Substantia nigra (tissue), 51 donors: ENCODE measurements at places on chromosomes 4 and X.
A peak's percentile ranks its signal among the peaks of the same experiment; 100 is the strongest.

GRCh38 chr4:80610199-80610598 lies 274.7 kb downstream of the CFAP299 start:
- no peak for DNase-seq

GRCh38 chr4:69095301-69095731 lies 958 bp upstream of the UGT2B7 start:
- no peak for DNase-seq

DNA sequence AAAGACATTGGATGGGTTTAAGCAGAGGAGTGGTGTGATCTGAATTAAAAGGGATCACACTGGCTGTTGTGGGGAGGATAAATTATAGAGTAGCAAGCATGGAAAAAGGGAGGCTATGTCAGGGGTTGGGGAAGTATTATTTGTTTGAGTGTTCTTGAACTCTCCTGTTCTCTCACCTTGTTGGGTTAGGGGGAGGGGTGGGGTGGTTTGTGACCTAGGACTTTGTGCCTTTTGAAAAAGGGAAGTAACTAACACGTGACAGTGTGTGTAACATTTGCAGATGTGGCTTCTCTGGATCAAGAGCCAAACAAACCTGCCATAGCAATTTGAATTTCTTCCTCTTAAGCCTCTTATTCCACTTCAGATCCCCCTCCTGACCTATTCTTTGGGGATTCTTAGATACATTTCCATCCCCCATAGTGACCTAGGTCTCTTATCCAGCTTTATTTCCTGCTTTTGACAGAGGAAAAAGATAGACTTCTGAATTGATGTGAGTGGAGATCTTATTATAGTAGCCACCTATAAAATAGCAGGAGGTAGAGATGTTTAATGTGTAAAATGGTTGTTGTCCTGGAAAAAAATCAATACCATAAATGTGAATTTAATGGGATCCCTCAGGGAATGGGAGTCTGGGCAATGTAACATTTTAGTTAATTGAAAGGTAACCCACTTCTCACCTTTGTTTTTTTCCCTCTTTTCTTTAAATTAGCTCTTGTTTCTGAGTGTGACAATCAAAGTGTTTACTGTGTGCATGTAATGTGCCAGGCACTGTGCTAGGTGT lies 120.4 kb downstream of the CT47B1 start:
- DNase-seq: no peak

DNA sequence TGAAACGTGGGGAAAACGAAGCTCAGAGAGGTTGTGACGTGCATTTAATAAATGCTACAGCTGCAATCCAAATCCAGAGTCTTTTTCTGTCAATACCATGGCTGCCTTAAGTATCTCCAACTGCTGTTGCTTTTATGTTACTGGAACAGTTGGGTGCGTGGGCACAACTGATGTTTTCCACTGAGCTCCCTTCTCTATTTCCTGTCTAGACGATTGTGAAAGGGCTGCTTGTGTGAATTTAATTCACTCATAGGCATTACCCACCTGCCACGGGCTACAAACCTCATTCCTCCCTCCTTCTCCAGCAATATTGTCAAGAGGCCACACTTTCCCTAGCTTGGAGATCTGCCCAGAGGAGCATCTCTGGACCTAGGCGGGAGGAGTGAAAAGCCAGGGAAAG lies 526.0 kb downstream of the MID1IP1 start:
- DNase-seq: no peak

DNA sequence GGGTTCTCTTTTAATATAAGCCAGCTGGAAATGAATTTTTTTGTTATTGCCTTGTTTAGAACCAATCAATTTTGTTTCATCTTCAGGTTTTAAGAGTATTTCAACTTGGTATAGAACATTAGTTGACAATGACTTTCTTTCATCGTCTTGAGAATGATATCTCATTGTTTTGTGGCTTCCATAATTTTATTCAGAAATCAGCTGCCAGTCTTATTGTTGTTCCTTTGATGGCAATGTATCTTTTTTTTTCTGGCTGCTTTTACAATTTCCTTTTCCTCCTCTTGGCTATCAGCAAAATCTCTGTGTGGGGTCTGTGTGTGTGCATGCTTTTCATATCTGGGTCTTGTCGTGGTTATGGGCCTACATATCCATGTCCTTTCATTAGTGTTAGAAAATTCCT lies 1536.4 kb upstream of the TENM3 start:
- DNase-seq: no peak

DNA sequence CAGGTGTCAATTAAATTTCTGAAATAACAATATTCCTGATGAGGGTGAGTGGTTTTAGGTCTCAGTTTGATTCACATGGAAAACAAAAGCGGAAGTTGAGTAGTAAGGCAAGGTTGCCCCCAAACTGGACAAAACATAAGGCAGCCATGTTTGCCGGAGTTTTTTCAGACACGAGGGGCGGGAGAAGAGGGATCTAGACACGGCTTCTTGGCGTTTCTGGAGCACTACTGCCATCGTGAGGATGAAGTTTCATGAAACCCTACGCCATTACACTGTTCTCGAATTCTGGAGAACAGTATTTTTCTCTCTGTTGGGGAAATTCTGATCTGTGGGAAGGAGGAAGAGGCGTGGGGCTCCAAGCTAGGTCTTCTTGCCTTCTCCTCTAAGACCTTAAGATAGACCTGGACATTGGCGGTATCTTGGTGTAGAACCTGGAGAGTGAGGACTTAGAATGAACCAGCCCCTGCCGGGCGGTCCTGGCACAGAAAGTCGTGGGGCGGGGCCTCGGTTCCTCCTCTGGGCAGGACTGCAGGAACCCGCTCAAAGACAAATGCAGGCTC lies 160.3 kb downstream of the OR13H1 start:
- no peak for DNase-seq

GRCh38 chrX:153778181-153778580 lies 2.7 kb upstream of the SRPK3 start:
- no peak for DNase-seq

DNA sequence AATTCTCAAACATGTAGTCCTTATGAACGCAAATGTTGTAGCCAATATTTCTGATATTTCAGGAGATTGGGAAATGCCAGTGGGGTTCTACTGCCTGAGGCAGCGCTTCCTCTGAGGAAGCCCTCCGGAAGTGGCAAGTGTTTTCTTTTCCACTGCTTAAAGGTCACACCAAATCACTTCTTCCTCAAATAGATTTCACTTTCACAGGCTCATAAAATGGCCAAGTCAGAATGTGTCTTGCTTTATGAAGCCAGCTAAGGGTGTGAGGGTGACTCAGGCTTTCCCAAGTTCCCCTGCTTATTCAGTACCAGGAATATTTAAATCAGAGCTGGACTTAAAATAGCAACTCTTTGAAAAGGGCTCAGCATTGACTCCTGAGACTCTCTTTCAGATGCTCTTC lies 514.2 kb upstream of the DIPK2B start:
- DNase-seq: no peak

DNA sequence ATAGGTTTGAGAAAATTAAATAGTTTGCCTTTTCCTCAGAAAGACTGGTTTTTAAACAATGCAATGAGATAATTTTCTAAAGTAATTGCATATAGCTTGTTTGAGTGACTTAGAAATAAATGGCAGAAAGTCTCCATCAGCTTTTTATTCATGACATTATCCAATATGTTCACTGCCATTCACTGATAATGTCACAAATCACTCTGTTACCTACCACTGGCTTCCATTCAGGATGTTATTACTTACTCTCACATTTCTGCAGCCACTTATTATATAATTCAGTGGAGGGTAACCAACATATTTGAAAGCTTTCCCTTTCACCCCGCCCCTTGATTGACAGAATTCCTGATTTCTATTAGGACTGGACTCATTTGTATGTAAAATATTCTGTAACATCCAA lies 1583.5 kb downstream of the PCDH18 start:
- no peak for DNase-seq

DNA sequence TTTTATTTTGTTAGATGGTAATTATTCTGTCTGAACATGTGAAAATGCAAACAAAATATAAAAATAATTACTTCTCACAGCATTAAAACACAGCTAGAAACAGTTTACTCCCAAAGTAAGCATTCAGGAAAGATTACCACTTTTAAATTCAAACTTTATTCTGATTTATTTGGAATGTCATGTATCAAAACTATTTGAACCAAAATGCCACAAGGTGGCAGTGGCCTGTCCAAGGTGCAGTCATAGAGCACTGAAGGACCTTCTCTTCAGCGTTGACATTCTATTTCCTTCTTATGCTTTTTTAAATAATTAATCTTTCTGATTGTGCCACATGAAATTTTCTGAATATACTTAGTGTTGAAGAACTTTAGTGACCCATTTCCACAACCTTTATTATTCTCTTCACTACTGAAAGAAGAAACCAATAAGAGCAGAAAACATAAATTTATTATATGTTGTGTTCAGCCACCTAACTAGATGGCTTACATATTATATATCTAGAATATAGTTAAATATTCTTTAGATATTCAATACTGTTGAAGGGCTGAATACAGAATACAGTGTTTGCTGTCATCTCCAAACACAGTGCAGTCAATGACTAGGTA lies 283.6 kb downstream of the CFAP299 start:
- DNase-seq: no peak

DNA sequence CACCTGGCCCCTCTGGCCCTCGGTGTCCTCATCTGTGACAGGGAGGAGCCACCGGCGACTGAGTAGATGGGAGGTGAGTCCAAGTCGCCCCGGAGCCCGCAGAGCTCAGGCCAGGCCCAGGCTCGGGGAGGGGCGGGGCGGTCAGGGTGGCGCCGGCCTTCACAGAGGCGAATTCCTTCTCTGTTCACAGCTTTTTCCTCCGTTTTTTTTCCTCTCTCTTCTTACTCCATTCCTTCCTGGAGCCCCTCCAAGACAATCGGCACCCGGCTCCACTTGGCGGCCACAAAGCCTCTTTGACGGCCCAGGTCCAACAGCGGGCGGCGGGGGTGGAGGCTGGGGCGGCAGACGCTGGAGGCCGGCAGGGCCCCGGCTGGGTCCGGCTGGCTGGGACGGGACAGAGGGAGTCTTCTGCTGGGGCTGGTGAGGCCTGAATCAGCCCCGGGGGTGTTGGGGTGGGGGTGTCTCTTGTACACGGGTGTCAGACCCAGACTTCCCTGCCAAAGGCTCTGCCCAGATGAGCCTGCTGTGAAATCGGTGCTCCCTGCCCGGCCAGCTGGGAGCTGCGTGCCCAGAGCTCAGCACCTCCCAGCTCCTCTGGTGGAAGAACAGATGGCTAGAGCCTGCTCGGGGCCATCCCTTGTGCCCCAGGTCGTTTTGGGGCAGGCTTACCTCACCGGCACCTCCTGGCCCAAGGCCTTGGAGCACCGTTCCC lies 22.6 kb downstream of the FGFRL1 start:
- DNase-seq: peak; percentile 73

- DNase-seq: no peak
These were observed 335.2 kb downstream of the TENM3 start for GRCh38 chr4:182578402-182578801.

DNA sequence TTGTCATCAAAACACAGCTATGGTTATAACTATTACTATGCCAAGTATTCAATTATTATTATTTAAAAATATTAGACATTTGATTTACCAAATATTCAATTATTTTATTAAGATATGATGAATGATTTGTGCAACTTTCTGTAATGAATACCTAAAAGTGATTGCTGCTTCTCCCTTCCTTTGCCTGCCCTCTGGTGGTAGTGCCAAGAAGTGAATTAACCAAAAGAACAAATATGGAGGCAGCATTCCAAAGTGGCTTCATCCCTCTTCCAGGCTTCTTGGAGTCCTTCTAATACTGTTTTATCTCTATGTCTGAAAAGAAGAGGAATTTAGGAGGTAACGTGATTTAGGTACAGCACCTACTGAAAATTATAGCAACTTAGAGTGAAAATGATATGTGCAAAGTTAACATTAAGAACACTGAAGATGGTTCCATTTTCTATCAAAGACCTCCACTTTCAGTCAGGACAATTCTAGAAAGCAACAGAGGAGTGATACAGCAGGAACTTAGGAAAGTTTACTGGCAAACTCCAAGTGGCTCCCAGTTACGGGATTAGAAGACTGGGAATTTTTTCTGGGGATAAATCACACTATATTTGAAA lies 43.0 kb downstream of the ENPEP start:
- DNase-seq: no peak

- DNase-seq: no peak
These were observed 123.6 kb downstream of the SHROOM3 start for GRCh38 chr4:76558396-76559235.

DNA sequence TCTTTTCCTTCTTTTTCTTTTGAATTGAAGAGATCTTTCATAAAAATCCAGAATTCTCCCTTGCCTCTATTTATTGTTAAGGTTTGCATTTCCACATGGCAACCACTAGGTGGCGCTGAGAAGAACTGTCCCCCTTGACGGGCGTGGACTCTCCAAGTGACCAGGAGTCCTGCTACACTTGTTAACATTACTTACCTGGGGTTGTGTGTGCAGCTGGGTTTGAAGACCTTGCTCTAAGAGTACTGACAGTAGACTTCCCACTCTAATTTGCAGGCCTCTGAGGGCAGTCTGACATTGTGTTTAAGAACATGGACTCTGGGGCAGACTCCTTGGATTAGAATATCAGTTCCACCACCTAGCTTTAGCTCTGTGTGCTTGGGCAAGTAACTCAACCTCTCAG lies 52.8 kb downstream of the GPRIN3 start:
- no peak for DNase-seq

DNA sequence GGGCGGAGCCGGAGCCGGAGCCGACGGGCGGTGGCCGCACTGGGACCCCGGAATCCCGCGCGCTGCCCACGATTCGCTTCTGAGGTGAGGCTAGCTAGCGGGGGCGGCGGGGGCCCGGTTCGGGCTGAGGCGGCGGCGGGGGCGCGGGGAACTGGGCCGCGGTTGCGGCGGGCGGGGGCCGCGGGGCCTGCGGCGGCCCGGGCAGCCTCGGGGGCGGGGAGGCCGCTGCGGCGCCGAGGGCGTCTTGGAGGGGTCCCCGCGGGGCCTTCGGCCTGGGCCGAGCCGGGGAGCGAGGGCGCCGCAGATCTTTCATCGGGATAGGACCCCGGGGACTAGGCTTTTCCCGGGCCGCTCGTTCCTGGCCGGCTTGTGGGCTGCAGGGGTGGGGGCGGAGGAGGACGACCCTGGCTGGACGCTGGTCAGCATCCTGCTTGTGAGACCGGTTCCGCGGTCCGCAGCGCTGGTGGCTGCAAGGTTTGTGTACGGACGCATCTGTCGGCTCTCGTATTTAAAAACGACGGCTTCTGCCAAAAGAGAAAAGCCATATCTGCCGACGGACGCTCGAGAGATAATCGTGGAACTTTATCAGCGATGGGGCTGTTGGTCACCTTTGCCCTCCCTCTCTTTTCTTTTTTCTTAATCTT lies 419 bp downstream of the ADD1 start:
- DNase-seq: peak; percentile 59

GRCh38 chr4:128068918-128069317 lies 7.8 kb downstream of the LARP1B start:
- no peak for DNase-seq

GRCh38 chr4:54719378-54719777 lies 61.6 kb downstream of the KIT start:
- DNase-seq: no peak

GRCh38 chr4:7156761-7157488 lies 35.4 kb upstream of the SORCS2 start:
- DNase-seq: no peak

DNA sequence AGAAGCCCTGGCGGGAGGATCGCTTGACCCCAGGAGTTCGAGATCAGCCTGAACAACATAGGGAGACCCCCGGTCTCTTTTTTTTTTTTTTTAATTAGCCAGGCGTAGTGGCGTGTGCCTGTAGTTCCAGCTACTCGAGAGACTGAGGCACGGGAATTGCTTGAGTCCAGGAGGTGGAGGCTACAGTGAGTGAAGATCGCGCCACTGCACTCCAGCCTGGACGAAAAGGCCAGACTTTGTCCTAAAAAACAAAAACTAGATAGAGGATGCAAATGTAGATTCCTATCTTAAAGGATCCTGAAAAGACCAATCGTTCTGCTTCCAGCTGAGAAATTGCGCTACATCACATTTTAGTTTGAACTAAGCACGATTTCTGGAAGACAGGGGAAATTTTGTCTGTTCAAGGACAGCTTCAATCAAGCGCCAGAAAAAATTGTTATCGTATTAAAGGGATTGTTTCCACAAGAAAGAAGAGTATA lies 627 bp upstream of the HSD17B11 start:
- DNase-seq: no peak
